Esophagus muscularis mucosa (tissue), 4 donors: ENCODE measurements at places on chromosomes 6 and 20. TPM values are rescaled to one million over a fixed set of nuclear protein-coding genes. Genes with fewer than 3 reads are reported as not detected.

DNA sequence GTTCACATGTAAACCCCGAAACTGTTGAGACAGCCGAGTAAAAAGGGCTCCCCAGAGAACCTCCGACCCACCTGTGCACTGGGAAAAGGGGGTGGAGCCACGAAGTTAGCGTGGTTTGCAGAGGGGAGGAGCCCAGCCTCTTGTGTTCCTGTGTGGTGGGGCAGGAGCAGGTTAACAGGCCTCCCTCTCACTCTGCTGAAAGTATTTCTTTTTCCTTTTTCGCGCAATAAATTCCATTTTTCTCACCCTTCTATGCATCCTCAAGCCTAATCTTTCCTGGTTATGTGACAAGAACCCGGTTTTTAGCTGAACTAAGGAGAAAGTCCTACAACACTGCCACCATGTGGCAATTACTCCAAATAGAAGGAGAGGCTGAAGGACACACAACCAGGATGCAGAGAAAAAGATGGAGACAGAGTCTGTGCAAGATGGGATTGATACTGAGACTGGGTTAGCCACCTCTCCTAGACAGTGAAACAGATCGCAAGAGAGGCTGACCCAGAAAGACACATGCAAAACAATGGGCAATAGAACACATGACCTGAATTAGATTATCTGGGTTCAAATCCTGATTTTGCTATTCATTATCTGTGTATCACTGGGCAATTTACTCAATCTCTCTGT, 168.7 kb upstream of the PRSS16 start:
- no peak for DNase-seq

GRCh38 chr6:80161434-80161833, 55.0 kb downstream of the BCKDHB start:
- no peak for DNase-seq

- peak; percentile 82 for DNase-seq
Measured at GRCh38 chr6:169935348-169935718, 183.9 kb downstream of the ERMARD start.

Gene CLDN20
- total RNA-seq = not detected

GRCh38 chr6:43668151-43669028, 19.2 kb downstream of the MRPS18A start:
- DNase-seq = no peak

Gene SUMO4
- 0.58 TPM for total RNA-seq

Gene OR2J3
- total RNA-seq = not detected

GRCh38 chr6:169529931-169530751, 171.7 kb downstream of the WDR27 start:
- no peak for DNase-seq

GRCh38 chr20:25459916-25460535, 52.6 kb downstream of the GINS1 start:
- no peak for DNase-seq

DNA sequence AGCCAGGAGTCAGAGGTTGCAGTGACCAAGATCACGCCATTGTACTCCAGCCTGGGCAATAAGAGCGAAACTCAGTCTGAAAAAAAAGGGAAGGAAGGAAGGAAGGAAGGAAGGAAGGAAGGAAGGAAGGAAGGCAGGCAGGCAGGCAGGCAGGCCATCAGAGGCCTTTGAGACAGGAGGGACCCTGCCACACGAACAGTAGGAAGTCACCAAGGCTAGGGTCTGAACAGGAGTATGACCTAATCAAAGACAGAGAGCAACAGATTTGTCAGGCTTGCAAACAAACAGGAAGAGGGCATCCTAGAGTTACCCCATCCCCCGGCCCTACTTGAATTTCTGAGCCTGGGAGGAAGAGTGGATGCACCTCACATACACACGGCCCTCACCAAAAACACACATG, 67.1 kb downstream of the FGD2 start:
- no peak for DNase-seq

DNA sequence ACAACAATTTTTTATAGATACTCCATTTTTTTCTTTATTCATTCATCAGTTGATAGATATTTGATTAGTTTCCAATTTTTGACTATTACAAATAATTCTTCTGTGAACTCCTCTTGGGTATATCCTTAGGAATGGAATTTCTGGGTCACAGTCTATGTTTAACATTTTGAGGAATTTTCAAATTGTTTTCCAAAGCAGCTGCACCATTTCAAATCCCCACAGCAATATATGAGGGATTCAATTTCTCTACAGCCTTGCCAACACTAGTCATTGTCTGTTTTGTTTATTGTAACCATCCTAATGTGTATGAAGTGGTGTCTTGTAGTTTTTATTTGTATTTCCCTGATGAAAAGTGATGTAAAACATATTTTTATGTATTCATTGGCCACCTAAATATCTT, 320.3 kb upstream of the DEFB112 start:
- DNase-seq = no peak

- no peak for DNase-seq
Measured at GRCh38 chr6:38259736-38260135, 380.0 kb downstream of the BTBD9 start.

Gene OR5V1
- not detected for total RNA-seq

DNA sequence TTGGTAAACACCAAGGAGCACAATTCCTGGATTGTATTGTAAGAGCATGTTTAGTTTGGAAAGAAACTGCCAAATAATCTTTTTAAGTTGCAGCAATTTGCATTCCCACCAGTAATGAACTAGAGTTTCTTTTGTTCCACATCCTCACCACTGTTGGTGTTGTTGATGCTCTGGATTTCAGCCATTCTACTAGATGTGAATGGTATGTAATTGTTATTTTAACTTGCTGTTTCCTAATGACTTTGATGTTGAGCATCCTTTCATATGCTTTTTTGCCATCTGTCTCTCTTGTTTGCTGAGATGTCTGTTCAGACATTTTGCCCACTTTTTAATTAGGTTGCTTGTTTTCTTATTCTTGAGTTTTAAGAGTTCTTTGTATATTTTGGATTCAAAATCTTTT, 1654.1 kb downstream of the GRIK2 start:
- no peak for DNase-seq

Gene GATA5
- total RNA-seq = 0.46 TPM

Gene PAX1
- not detected for total RNA-seq

- peak; percentile 75 for DNase-seq
Measured at GRCh38 chr6:167984144-167984719, 13.2 kb upstream of the KIF25 start.

Gene LCA5
- 11.5 TPM for total RNA-seq

GRCh38 chr6:136235233-136235564, 14.9 kb downstream of the MTFR2 start:
- DNase-seq = no peak

DNA sequence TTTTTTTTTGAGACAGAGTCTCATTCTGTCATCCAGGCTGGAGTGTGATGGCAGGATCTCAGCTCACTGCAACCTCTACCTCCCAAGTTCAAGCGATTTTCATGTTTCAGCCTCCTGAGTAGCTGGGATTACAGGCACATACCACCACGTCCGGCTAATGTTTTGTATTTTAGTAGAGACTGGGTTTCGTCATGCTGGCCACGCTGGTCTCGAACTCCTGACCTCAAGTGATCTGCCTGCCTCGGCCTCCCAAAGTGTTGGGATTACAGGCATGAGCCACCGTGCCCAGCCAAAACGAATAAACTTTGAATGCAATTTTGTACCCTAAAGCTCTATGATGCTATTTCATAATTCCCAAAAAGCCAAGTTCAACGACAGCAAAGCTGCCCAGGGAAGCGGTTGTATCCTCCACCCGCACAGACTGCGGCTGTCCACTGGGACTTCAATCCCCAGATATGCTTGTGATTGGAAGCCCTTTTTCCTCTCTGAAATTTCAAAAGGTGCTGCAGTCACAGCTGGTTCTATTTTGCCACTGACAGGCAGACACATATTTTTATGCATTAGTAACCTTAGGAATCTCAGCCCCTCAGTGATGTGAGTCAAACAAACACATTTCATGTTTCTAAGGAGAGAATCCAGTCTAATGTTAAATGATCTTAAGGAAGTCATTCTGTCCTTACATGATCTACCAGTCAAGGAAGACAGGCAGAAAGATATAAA, 8.7 kb upstream of the RAMACL start:
- no peak for DNase-seq

Gene PCMTD2
- 48.8 TPM for total RNA-seq

GRCh38 chr6:90350689-90351554, 54.3 kb upstream of the BACH2 start:
- DNase-seq = no peak

Gene CPXM1
- not detected for total RNA-seq

- no peak for DNase-seq
Measured at GRCh38 chr6:13528777-13529343, 41.5 kb upstream of the GFOD1 start.

DNA sequence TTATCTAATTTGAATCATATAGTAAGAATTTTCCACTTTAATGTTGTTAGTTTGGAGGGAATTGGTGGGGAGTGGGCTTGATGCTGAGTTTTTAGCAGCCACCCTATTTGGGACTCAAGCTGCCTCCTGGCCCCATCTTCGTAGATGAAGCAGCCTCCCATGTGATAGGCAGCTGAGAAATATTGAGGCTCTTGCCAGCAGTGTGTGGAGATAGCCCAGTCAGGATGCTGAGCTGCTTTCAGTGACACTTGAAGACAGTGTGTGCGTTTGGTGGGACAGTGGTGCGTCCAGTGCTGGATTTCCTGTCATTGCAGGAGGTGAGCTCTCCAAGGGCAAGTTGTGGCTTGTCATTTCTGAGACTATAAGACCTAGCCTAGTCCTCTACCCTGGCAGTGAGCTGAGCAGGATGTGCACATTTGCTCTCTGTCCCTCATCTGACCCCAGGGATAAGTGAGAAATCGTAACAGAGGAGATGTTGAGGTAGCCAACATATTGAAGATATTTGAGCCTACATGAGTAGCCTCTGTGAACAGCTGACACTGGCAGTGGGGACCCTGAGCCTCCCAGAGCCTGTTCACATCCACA, 47.9 kb upstream of the RNF8 start:
- DNase-seq = no peak

- no peak for DNase-seq
Measured at GRCh38 chr6:11585426-11586016, 48.0 kb downstream of the TMEM170B start.

Gene PGC
- 0.83 TPM for total RNA-seq

DNA sequence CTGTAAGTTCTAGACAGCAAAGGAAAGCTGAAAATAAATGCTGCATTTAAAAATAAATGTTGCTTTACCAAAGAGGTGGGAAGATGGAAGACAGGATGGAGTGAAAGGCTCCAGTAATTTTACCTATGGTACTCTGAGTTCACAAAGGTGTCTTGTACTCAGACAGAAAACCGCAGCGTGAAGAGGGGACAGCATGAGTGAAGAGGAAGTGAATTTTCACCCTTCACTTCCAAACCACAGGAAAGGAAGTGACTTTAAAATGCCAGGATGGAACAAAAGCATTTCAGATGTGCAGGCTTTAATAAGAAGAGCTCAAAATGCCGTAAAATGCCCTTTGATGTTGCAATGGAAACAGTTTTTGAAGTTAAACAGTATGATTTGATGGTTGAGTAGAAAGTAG, 91.2 kb upstream of the TINAG start:
- no peak for DNase-seq

Gene PBOV1
- not detected for total RNA-seq

Gene COL12A1
- 314 TPM for total RNA-seq

Gene ECT2L
- 0.19 TPM for total RNA-seq
